HEK293T (cell line): ENCODE measurements at places on chromosomes 13 and 19.

DNA sequence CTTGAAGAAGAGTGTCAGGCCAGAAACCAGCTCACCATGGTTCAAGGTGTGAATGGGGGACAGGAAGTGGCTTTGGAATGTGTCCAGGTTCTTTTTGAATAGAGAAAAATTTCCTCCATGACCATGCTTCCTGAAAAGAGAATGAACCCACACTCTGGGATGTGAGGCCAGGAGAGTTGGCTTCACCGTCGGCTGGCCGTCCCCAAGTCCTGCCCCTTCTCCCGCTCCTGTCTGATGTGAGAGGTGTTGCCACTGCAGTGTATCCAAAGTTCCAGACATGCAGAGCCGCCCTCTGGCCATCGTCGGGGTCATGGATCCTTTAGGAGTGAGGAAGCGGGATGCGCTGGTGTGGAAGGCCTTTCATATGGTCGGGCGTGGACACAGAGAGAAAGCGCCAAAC is 101.2 kb downstream of the COL4A2 start:
- DNase-seq, result no peak

GRCh38 chr19:15331419-15332310 is 674 bp downstream of the BRD4 start:
- peak; percentile 58 for DNase-seq

GRCh38 chr13:38384171-38384570 is 34.5 kb downstream of the UFM1 start:
- DNase-seq, result no peak

DNA sequence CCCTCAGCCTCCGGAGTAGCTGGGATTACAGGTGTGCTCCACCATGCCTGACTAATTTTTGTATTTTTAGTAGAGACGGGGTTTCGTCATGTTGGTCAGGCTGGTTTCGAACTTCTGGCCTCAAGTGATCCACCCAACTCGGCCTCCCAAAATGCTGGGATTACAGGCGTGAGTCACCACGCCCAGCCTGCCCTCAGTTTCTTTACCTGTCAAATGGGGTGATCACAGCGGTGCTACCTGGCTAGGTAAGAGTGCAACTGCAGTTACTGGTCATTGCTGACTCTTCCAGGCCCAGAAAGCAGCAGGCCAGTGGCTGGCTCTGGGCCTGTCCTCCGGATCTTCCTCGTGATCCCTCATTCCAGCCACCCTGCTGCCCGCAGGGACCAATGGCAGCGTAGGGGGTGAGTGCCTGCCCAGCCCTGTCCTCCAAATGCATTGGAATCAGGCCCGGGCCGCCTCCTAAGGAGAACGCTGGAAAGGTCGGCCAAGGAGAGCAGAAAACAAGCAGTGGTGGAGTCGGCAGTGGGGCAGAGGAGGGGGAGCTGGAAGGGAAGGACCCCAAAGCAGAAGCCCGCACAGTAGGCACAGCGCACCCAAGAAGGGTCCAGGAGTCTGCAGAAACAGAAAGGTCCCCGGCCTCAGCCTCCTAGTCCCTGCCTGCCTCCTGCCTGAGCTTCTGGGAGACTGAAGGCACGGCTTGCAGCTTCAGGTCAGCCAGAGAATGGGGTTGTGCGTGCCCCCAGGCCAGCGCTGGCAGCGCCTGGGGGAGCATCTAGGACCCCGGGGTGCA is 1.8 kb upstream of the SLC27A1 start:
- no peak for DNase-seq

DNA sequence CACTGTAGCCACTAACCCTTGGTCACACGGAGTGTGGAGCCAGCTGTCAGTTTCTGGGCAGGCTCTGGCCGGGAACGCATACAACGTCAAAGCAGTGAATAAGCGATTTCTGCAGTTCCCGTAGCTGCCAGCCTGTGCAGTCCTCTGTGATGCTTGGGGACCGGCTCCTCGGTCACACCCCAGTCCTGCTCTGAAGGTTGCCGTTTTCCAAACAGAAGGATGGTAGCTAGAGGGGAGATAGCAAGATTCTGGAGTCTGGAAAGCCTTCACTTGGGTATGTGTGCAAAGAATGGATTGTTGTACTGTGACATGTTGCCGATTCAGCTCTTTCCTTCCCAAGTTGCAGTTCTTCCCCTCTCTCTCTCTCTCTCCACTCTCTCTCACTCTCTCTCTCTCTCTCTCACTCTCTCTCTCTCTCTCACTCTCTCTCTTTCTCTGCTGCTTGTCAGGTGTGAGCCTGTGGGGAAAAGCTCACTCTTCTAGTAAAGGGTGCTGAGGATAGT is 38.7 kb upstream of the C1QTNF9 start:
- DNase-seq, result peak; percentile 42
